Activated effector memory CD4-positive, alpha-beta T cell treated with anti-CD3 and anti-CD28 coated beads, Interleukin-2, amount 50 U/mL, for 16 hours (primary cell): ENCODE measurements at places on chromosomes 12 and 14.

DNA sequence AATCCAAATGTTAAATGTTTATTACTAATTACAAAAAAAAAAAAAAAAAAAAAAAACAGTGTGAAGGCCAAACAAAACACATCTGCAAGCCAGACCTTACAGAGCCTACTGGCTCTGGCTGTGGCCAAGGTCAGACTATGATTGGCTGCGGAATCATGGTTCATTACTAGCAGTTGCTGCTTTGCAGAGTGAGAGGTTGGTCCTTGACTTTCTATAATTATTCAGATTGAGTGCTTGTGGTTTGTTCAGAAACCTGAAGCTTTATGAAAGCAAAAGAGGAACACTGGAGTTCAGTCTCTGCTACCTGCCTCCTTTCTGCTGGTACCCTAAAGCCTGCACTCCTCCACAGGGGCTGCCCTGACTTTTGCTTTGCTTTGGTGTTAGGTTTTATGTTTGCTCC, 550.9 kb downstream of the BCL11B start:
- DNase-seq = no peak

DNA sequence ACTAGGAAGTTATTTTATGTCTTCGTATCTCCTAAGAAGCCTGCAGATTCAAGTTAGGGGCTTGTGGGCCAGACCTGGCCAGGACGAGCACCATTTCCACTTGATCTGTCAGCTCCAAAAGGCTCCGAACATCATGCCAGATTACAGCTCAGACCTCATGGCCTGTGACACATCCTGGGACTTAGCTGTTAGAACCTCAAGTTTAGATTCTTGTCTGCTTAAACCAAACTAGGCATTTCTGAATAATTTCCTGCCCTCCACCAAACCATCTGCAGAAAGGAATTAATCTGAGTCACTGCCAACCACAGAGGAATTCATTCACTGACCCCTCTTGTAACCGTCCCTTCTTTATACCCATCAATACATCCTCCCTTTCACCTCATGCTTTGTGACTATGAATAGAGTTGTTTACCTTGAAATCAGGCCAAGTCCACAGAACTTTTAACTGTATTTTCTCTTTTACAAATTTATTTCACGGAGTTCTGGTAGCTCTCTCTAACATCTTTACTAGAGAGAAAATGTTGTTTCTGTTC, 120.3 kb downstream of the FBXL14 start:
- DNase-seq = no peak

DNA sequence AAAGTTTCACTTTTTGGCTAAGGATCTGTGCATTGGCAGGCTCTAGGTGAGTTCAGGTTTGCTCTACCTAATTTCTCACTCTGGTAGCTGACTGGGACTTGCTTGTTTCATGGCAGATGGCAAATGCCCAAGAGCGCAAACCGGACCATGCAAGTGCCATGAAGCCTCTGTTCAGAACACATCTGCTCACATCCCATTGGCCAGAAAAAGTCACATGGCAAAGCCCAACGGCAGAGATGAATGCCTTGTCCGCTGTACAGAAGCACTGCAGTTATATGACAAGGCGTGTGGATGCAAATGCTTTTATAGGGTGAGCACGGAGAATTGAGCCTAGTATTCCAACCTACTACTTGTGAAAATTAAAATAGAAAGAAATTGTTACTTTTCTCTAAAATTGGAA, 202.2 kb upstream of the HMGA2 start:
- DNase-seq = no peak

DNA sequence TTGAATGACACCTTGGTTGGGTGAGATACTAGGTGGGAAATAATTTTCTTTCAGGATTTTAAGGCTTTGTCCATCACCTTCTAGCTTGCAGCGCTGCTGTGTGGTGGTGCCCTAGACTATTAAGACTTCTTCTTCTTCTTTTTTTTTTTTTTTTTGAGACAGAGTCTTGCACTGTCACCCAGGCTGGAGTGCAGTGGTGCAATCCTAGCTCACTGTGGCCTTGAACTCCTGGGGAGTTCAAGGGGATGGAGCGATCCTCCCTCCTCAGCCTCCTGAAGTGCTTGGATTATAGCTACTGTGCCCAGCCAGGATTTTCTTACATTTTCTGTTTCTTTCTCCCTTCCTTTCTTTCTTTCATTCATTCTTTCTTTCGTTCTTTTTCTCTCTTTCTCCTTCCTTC, 10.3 kb upstream of the MTA1 start:
- DNase-seq = no peak

GRCh38 chr14:35900741-35901140, 74.6 kb downstream of the BRMS1L start:
- DNase-seq = no peak

GRCh38 chr12:132399092-132400010, 70.0 kb upstream of the GALNT9 start:
- DNase-seq = peak; percentile 47

DNA sequence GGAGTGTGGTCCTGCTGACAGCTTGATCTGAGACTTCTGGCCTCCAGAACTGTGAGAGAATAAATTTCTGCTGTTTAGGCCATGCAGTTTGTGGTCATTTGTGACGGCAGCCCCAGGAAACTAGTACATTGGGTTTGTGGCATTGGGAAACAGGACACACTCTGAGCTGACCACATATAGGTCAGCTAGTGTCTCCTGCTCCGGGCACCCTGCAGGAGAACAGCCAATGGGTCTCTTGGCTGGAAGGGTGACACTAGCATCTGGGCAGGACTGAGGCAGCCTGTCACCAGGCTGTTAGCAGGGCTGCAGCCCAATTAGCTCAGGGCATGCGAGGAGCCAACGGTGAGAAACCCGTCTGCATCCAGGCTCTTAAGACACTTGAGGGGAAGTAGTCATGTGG, 83.2 kb downstream of the PITPNM2 start:
- no peak for DNase-seq

GRCh38 chr12:106274575-106275121, 26.8 kb upstream of the CKAP4 start:
- no peak for DNase-seq

GRCh38 chr14:57413849-57414248, 23.5 kb downstream of the NAA30 start:
- DNase-seq = no peak

DNA sequence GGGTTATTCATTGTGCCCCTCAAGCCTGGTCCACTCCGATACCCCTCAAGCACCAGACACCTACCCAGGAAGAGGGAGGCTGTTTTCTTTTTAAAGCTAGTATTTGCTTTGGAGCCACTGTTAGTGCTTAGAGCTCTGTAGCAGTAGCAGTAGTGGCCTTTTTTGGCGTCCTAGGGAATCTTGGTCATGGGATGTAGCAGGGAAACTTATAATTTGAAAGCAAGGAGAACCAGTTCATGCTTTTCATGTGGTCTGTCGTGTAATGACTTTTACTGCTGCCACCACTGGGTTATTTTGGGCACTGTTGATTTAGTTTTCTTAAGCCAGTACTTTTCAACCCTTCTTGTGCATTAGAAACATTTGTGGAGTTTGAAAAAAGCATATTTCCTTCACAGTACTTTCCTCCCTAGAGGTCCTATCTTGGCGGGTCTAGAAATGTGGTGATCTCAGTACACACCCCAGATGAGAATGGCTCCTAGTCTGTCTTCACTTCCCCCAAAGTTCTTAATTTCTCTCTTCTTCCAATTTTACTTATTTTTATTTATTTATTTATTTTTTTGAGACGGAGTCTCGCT, 49.7 kb downstream of the MARK3 start:
- DNase-seq = no peak

GRCh38 chr12:123948796-123949769, 23.5 kb downstream of the CCDC92 start:
- peak; percentile 41 for DNase-seq

- peak; percentile 71 for DNase-seq
Observed at GRCh38 chr14:92603309-92604242, 90.0 kb downstream of the RIN3 start.

DNA sequence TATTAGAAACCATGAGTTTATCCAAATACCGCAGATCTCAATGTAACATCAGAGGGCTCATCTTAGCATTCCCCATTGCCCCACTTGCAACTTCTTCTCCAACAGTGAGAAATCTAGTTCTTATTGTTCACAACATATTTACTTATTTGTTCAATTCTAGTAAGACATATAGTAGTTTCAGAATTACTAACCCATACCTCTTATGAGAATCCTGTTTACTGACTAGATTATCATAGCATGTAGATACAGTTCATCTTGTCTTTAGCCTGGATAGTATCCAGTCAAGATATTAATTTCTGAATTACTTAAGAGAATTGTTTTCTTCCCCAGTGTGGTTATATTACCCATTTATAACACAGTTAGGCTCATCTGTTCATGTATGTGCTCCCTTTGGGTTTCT, 80.6 kb downstream of the NIN start:
- no peak for DNase-seq

GRCh38 chr12:101928556-101928955, 51.2 kb downstream of the DRAM1 start:
- DNase-seq = no peak

- no peak for DNase-seq
Observed at GRCh38 chr12:100720016-100720654, 74.4 kb upstream of the ANO4 start.

DNA sequence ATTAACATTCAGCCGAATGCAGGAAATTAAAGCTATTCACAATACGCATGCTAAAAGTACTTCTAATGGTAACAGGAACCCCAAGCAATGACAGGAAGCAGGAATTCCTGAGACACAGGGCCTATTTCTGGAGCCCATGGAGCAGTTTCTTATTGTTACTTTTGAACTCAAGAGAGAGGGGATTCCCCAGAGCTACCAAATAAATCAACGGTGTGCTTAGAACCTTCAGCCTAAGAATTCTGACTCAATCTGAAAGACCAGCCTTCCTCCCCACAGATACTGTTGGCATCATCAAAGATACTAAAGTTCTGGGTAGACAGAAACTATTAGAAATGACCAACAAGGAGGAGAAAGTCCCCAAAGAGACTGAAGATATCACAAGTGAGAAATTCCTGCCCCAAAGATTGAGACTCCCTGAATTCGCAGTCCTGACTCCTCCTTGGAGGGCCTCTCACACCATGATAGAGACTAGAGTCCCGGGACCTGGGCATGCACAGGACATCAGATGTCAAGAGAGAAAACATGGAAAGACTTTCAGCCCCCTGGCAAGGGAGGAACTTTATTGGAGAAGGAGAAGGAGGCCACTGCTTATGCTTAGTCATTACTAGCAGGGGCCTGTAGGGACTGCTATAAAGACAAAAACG, 32.7 kb downstream of the RTRAF start:
- no peak for DNase-seq

DNA sequence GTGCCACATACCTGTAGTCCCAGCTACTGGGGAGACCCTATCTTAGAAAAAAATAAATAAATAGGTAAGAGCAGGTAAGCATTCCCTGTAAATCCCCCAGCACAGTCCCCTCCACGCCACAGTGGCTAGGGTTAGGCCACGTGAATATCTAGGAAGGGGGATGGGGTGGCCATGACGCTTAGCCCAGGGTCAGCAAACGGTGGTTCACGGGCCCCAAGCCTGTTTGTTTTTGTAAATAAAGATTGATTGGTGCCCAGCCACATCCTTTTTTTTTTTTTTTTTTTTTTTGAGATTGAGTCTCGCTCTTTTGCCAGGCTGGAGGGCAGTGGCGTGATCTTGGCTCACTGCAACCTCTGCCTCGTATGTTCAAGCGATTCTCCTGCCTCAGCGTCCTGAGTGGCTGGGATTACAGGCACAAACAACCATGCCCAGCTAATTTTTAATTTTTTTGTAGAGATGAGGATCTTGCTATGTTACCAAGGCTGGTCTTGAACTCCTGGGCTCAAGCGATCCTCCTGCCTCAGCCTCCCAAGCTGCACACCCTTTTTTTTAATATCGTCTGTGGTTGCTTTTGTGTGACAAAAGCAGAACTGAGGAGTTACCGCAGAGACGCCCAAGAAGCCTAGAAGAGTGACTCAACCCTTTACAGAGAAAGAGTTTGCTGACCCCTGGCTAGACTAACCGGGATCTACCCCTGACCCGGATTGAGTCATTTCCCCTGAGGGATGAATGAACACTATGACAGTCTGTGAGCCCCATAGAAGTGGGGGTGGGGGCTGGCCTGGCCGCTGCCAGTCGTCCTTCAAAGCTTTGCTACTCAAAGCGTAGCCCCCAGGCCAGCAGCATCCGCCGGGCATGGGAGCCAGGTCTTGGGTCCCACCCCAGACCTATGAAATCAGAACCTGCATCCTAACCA, 113.7 kb upstream of the NCOR2 start:
- DNase-seq = no peak

- DNase-seq = no peak
Observed at GRCh38 chr12:110865521-110865920, 18.7 kb downstream of the CCDC63 start.

DNA sequence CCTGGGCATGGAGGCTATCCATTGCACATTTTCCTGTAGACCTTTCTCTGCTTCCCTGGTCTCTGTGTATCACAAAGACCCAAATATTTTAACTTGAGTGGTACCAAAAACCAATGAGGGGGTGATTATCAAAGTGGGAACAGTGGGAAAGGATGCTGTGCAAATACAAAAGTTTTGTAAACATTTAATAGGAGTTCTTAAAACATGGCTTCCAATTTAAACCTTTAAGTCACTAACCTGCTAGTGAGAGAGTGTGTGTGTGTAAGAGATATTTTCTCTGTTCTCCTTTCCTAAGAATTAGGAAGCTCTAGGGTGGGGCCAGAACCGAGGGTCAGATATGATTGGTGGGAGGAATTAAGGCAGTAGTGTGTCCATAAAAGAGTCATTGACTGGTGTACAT, 64.5 kb upstream of the ARHGAP5 start:
- no peak for DNase-seq

DNA sequence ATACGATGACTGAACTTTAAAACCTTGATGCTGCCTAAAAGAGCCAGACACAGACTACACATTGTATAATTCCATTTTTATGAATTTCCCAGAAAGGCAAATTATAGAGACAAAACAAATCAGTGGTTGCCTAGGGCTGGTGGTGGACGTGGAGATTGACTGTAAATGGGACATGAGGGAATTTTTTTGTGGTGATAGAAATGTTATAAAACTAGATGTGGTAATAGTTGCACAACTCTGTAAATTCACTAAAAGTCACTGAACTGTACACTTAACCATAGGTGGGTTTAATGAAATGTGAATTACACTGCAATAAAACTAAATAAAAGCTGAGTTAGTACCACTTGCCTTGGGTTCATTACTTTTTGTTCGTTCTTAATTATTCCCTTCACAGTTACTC, 72.1 kb downstream of the PLEKHA5 start:
- DNase-seq = no peak
